Activated naive CD4-positive, alpha-beta T cell treated with anti-CD3 and anti-CD28 coated beads for 36 hours (primary cell): ENCODE measurements at places on chromosomes 11 and 22.

- no peak for DNase-seq
Observed at GRCh38 chr11:122023614-122024250, 92.3 kb downstream of the BLID start.

DNA sequence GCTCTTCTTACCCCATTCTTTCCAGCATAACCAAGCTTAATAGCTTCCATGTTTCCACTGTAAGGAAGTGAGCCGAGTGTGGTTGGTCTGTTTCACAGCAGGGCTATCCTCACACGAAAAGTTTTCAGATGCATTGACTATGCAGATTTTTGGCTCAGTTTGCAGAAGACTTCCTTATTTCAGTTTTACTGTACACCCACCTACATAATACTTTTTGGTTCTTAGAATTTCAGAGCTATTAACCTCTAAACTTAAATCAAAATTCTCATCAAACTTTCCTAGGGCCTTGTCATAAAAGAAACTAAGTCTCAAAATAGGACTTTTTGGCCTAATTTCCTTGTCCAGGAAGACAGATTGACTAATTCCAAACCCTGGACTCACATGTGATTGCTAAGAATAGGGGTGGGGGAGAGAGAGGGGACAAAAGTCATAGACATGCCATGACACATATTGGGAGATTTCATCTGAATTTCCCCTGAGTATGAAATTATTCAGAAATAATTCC is 7.3 kb upstream of the EHF start:
- no peak for DNase-seq

GRCh38 chr11:45926001-45926401 is 3.5 kb downstream of the LARGE2 start:
- no peak for DNase-seq

- no peak for DNase-seq
Observed at GRCh38 chr22:42655693-42656092, 6.5 kb upstream of the CYB5R3 start.

- DNase-seq = no peak
Observed at GRCh38 chr22:39395936-39396796, 3.4 kb upstream of the TAB1 start.

- no peak for DNase-seq
Observed at GRCh38 chr22:29136782-29137700, 64.2 kb downstream of the KREMEN1 start.

- no peak for DNase-seq
Observed at GRCh38 chr11:124944565-124944964, 8.7 kb upstream of the HEPACAM start.

- no peak for DNase-seq
Observed at GRCh38 chr11:105181100-105181499, 41.5 kb upstream of the CARD18 start.

DNA sequence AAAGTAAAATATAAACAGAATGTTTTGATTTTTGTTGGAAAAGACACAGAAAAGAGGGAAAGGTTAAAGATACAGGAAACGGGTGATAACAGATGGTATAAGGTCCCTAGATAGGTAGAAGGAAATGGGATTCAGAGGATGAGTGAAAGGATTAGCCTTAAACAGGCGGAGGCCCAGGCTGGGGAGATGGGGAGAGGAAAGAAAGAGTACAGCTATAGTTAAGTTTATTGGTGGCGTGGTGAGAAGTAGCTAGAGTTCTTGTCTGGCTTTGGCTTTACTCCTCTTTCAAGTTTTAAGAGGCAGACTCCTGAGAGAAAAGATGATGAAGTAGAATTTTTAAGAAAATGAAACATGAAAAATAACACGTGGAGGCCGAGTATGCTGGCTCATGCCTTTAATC is 13.7 kb downstream of the ZBTB44 start:
- DNase-seq = no peak

DNA sequence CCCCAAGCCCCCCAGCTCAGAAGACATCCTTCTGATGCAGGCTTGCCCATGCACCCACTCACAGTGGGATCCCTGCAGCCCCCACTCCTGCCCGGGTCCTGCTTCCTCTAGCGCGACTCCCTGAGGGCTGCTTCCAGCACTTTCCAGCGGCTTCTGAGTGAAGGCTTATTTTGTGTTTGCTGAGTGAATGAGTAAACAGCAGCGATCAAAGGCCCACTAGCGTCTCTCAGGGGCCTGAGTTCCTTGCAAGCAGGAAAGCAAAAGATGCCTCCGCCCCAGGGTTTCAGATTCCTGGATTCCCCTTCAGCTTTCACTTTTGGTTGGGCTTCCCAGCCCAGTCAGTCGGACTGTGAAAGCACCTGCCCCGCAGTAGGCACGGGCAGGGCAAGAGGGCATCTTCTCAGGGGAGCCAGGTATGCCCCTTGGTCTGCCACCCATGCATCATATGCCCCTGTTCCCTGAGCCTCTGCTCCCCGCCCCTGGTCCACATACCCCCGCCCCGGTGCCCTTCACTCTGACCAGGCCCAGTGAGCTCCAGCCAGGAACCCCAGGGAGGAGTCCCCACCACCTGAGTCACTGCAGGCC is 9.2 kb downstream of the FADD start:
- DNase-seq = no peak
